ENCODE measurements at places on chromosomes 12 and 14.
A peak's percentile ranks its signal among the peaks of the same experiment; 100 is the strongest.

DNA sequence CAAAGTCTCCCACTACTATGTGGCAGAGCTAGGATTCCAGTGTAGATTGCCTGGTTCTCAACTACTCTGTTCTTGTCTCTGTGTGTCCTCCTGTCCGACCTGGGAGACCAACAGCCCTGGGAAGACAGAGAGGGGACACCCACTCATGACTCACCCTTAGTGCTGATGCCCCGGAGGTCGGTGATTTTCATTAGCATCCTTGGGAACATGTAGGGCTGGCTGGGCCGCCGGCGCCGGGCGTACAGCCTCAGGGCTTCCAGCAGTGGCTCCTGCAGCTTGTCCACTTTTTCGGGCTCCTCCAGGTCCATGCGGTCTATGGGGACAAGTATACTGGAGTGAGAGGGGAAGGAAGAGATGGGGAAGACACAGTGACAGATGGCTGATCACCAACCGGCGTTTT lies 5.9 kb upstream of the ITGB7 start:
- no peak for DNase-seq

DNA sequence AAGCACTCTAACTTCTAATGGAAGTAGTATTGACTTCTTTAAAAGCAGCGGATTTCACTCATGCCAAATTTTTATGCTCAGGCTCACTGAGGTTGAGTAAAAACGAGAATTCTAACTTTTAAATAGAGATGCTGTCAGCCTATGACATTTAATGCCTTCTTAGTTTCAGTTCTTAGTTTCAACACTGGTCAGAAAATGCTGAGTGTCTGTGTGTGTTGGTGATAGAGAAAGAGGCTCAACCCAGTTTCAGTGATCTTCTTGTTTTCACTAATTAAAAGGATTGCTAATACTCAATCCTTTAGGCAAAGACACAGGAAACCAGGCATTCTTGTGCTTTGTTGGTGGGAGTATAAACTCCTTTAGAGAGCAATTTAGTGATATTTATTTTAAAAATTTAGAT lies 31.0 kb downstream of the PEBP1 start:
- DNase-seq: no peak

DNA sequence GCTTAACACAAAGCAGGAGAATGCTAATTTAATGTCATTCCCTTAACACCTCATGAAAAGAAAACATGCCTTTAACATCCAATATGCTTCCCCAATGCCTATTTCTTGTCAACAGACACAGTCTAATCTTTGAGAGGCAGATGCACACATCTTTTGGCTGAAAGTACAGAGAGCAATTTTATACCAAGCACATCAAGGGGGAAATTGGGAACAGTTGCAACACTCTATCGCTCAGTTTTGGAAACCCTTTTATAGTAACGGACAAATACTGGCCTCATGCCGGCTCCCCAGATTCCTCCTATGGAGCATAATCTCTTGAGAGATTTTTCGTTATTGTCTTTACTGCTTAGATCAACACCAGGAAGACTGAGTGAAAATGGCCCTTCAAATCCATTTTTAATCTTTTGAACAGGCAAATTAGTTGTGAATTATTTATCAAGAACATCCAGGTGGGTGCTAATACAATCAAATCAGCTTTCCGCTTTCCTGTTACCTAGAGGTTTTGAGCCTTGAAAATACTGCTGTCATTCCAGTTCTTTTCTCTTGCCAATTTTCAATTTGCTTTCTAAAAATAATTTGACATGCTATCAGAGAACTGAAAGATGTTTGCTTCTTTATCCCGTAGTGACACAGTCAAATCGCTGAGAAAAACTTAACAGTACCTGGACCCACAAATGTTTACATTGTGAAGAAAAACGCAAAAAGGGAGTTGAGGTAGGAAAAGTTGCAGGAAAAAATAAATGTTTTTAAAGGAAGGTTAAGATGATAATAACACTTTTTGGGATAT lies 60.7 kb upstream of the CAND1 start:
- DNase-seq: no peak

GRCh38 chr14:74510959-74511409 lies 17.4 kb downstream of the ISCA2 start:
- DNase-seq: no peak

DNA sequence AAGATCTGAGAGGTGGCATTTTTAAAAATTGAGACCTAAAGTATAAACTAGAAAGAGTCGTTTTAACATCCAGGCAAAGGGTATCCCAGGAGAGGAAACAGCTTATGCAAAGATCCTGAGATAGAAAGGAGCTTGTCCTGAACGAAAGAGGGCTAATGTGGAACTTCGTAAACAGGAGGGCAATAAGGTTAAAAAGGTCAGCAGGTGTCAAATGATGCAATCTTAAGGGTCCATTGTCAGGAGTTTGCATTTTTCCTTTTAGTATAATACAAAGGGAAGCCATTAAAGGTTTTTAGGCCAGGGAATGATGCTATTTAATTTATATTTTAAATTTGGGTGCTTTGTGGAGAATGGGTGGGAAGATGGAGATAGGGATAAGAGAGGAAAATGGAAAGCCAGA lies 14.4 kb downstream of the FMNL3 start:
- DNase-seq: no peak

- DNase-seq: no peak
Observed at GRCh38 chr12:119181944-119182343, 3.2 kb downstream of the HSPB8 start.

DNA sequence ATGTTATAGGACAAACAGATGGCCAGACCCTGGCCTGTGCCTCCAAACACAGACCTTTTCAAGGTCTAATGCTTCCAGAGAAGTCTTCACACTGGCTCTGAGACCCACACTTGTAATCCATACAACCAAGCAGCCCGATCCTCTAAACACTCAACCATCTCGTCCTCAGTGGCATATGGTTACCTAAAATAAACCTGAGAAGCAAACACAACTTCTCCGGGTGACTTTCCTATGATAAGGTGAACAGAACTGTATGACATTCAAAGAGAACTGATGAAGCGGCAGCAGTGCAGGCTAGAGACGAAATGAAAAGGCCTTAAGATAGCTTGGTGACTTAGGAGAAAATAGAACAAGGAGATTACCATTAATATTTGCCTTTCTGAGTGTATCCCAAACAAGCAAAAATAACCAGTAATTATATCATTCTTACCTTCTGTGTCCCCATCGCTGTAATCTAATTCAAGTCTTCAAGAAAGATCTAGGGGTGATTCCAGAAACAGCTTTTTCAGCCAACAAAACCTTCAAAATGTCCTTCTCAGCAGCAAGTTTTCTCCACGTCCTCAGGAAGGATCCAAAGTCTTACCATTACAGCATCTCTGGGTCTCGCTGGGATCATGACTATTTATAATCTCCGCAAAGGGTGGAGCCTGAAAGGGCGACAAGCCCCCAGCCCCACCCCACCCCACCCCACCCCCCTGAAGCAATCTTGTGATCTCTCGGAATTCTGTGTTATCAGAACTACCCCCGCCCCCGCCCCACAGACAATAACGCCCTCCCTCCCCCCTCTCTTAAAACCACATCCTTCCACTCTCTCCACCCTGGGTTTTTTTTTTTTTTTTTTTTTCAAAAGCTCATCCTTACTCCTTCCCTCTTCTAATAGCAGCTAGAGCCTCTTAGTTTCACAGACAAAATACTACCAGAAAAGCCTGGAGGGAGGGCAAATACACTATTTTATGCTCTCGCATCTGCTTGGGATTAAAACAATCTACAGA lies at the start of gene SLC2A3:
SLC2A3 (minus strand) TSS at position 598 of the 992 bp plus-strand sequence; CDS start at position 445, 153 bp downstream.
- peak; percentile 4 for DNase-seq

DNA sequence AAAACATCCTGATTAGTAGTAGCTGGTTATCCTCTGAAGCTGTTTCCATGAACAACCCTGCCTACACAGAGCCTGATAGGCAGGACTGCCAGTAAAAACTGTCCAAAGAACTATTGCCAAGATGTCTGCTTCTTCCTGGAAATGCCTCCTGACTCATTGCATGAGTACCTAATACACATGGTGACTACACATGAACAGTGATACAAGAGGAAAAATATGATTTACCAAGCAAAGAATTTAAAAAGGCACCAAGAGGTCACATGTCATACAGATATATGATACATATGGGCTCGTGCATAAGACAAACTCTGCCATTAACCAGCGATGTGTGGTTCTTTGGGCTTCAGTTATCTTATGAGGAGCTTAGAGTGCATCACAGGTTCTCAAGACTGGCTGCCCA lies 552.3 kb downstream of the SLC16A7 start:
- DNase-seq: no peak
